ENCODE measurements at places on chromosomes 12 and 14.

- DNase-seq, result no peak
Measured at GRCh38 chr12:125399489-125399888, 334.3 kb downstream of the AACS start.

GRCh38 chr14:37591311-37591940 lies 3.6 kb downstream of the FOXA1 start:
- no peak for DNase-seq

- peak; percentile 6 for DNase-seq
Measured at GRCh38 chr14:91509083-91509877, 830 bp downstream of the PPP4R3A start.

- no peak for DNase-seq
Measured at GRCh38 chr12:28234444-28234843, 44.2 kb downstream of the CCDC91 start.

DNA sequence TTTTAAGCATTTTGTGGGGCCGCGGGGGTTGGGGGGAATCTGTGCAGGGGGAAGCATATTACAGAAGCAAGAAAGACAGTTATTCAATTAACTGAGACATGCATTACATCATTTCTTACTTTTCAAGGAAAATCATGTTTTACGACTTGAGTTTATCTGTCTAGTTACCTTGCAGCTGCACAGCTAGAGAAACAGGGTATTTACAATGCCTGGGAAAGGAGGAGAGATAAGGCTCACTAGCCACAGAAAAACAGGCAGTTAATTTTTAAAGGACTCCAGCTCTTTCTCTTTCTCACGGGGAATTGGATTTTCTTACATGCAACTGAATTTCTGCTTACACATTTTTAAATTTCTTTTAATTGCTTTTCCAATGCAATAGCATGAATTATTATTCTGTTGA lies 22.2 kb downstream of the FCF1 start:
- DNase-seq, result no peak

Measured in stimulated activated CD8-positive, alpha-beta memory T cell treated with anti-CD3 and anti-CD28 coated beads, Interleukin-7, amount 100 ng/mL, for 24 hours (primary cell).